ENCODE measurements at places on chromosomes 12 and 14. TPM values are rescaled to one million over a fixed set of nuclear protein-coding genes. Genes with fewer than 3 reads are reported as not detected.

DNA sequence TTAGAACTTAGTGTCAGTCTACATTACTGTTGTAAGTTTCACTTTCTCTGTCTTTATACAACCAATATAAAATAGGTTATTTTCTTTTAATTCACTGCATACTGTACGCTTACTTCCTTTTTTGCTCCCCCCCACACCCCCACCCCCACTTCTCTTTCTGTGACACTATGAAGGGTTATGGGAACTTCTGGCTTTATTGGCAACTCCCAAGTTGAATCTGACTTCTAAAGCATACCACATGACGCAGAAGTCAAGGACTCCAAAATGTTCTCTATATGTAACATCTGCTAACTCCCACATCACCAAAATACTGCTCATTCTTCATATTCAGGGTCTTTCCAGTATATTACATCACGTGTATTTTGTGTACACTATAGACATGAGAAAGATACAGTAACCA, 81.2 kb upstream of the ATXN7L3B start:
- H3K27ac ChIP-seq, result no peak overlapping the region
- H3K4me3 ChIP-seq, result no peak overlapping the region
- DNase-seq, result no peak
- no peaks in the 10 kb centered on the region for H3K36me3 ChIP-seq
- no peaks in the 10 kb centered on the region for H3K4me1 ChIP-seq

DNA sequence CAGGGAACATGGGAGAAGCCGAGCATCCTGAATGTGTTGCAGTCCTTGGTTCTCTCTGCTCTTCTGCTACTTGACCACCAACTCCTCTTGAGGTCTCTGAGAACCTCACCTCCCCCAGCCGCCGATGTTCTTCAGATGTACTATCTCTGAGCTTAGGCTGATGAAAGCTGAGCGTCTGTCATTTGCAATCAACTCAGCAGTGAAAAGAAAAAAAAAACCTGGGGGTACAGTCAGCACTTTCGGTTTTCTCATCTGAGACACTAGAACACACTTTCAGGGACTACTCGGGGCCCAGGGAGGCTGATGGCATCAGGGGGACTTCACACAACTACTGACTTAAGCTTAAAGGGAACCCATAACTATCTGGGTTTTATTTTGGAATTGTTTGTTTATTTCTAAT, 9.6 kb upstream of the FLVCR2 start:
- DNase-seq, result no peak
- no peaks in the 10 kb centered on the region for H3K36me3 ChIP-seq
- H3K27ac ChIP-seq, result no peak overlapping the region
- H3K4me3 ChIP-seq, result no peak overlapping the region
- no peaks in the 10 kb centered on the region for H3K4me1 ChIP-seq

The NOS1 gene
- 1.9 TPM for total RNA-seq

The LDHB gene
- total RNA-seq, result 79.1 TPM

The DDX55 gene
- total RNA-seq, result 19.0 TPM

Measured in esophagus squamous epithelium (tissue), 5 donors.